ENCODE measurements at places on chromosomes 4 and X.

GRCh38 chr4:124279741-124280140 is 432.8 kb downstream of the ANKRD50 start:
- no peak for DNase-seq

DNA sequence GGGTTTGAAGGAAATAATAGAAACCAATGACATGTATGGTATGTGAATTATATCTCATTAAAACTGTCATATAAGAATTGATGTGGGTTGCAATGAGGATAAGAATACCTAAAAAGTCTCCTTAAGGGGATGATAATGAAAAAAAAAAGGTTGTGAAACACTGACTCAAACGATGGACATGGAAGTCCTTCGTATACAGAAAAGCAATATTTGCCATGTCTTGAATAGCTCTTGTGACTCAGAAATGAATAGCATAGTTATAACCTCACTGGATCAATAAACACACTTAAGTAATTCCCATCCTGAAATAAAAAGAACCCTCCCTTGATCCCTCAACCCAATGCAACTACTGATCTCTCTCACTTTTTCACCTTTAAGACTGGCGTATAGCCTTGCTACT is 89.7 kb downstream of the OPHN1 start:
- DNase-seq = no peak

DNA sequence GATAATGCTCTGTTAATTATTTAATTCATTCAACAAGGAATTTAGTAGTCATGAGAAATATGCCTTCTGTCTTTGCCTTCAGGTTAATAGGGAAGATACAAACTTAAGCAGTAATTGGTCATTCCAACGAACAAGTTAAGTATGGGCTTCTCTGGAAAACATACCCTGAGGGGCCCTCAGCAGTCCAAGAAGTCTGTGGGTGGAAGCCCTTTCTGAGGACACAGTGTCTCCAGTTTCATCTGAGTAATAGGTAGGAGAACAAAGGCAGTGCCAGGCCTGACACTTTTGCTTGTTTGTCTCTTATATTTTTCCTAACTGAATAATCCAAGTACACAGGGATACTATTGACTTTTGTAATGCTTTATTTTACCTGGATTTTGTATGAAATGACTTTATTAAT is 262.5 kb downstream of the FBXW7 start:
- DNase-seq = no peak

- DNase-seq = no peak
Observed at GRCh38 chr4:15765910-15766697, 12.0 kb upstream of the CD38 start.

- DNase-seq = no peak
Observed at GRCh38 chrX:9189286-9189685, 155.4 kb upstream of the FAM9B start.

DNA sequence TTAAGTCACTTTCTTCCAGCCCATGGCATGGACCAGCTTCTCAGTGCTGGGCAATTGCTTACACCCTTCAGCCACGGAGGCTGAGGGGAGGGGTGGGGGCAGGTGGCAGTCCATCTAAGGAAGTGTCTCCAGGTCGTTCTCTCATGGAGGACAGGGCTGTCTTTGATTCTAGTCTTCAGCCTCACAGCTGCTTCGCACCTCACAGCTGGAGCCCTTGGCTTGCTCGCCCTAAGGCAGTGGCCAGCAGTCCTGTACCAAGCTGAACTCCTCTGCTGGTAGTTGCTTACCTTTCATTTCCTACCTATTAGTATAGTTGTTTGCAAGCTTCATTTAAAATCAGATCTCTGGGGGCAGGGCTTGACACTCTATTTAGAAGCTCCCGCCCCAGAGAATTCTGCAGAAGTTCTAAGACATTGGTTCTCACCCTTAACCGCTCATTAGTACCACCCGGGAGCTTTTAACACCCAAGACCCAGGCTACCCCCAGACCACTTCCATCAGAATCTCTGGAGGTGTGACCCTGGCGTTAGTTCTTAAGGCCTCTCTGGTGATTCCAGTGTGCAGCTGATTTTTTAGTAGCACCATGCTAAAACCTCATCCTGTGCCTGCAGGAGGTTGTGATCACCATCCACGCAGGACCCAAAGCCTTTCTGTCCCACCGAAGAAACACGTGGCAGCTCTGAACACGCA is 386.8 kb downstream of the UNC5C start:
- DNase-seq = no peak

GRCh38 chrX:152926923-152927322 is 29.1 kb downstream of the ZNF185 start:
- no peak for DNase-seq

DNA sequence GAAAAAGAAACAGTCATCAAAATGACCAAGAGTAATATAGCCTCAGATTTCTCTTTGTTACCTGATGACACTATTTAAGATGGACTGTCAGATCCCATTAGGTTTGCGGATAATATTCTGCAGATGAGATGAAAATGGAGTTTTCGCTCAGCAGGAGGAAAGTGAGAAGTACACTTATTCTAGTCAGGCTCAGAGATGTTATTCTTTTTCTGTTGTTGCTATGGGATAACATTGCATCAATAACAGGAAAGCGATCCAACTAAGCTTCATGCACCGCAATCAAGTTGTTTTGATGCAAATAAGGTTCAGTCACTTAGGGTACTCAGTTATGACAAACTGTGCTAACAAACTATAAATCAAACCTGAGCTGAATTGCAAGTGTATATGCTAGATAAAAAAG is 415.0 kb downstream of the CCSER1 start:
- no peak for DNase-seq

GRCh38 chr4:22686141-22686540 is 6.6 kb upstream of the GBA3 start:
- no peak for DNase-seq

- DNase-seq = no peak
Observed at GRCh38 chr4:33218238-33218637, 2498.1 kb downstream of the PCDH7 start.

GRCh38 chr4:40305328-40306170 is 29.6 kb upstream of the CHRNA9 start:
- no peak for DNase-seq

DNA sequence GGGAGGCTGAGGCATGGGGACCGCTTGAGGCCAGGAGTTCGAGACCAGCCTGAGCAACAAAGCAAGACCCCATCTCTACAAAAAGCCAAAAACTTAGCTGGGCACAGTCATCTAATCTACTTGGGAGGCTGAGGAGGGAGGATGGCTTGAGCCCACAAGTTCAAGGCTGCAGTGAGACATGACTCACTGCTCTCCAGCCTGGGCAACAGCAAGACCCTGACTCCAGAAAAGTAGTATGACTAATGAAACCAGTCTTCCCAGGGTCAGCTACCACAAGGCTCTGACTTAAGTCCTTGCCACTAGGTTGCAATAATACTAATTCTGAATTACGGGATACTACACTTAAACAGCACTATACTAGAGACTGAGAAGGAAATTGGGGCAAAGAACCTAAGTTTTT is 33.1 kb downstream of the ERVMER34-1 start:
- no peak for DNase-seq

GRCh38 chr4:102477657-102478056 is 23.5 kb upstream of the NFKB1 start:
- DNase-seq = no peak
